ENCODE measurements at places on chromosomes 2 and 18.
A peak's percentile ranks its signal among the peaks of the same experiment; 100 is the strongest.

GRCh38 chr18:76195601-76196000 lies 299.4 kb downstream of the ZNF516 start:
- no peak for DNase-seq

DNA sequence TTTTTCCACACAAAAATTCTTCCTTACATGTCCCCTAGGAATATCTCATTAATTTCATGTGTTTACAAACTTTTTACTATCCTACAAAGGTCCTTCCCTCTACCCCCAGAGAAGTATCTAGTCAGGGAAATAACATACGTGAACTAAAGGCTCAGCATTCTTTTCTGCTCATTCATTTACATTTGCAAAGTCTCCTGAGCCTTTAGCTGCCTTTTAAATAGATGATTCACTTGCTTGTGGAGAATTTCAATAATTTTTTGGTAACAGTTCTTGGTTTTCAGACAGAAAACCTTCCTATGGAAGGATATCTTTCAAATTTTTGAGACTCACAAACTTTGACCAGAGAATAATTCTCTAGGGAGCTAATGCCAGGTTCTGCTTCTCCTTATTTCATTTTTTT lies 81.5 kb upstream of the RMDN2 start:
- DNase-seq = no peak

- no peak for DNase-seq
Observed at GRCh38 chr2:16791496-16791895, 125.9 kb upstream of the CYRIA start.

- DNase-seq = no peak
Observed at GRCh38 chr2:51000849-51001617, 30.9 kb downstream of the NRXN1 start.

DNA sequence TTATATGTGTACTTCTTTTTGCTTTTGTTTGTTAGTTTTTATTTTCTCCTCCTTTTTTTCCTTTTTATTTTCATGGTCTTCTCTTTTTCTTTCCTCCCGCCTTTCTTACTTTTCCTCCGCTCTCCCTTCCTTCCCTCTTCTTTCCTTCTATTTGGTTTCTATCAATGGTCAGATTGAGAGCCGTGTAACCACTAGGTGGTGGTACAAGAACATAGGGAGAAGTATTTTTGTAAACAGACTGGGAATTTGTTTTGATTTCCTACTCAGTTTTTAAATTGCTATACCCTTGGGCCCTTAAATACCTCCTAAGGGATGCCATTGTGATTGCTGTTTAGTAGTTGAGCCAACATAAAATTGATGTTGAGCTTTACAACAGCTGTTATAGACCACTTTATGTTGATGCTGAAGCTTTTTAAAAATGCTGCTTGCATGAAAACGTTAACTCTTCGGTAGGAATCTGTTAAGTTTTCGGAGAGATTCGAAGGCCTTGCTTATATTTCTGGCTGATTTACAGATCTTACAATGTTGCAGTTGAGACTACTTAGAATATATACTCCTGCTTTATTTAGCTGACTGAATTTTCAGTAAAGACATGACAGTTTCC lies 124.2 kb downstream of the UBE2E3 start:
- DNase-seq = no peak

- no peak for DNase-seq
Observed at GRCh38 chr2:230697676-230698075, 15.0 kb upstream of the CAB39 start.

GRCh38 chr18:26406854-26407517 lies 141.4 kb downstream of the KCTD1 start:
- no peak for DNase-seq

- no peak for DNase-seq
Observed at GRCh38 chr18:26853401-26853800, 12.1 kb downstream of the AQP4 start.

- DNase-seq = no peak
Observed at GRCh38 chr18:23281626-23282436, 146.5 kb downstream of the CABLES1 start.

- DNase-seq = no peak
Observed at GRCh38 chr18:58691256-58691655, 20.0 kb downstream of the MALT1 start.

DNA sequence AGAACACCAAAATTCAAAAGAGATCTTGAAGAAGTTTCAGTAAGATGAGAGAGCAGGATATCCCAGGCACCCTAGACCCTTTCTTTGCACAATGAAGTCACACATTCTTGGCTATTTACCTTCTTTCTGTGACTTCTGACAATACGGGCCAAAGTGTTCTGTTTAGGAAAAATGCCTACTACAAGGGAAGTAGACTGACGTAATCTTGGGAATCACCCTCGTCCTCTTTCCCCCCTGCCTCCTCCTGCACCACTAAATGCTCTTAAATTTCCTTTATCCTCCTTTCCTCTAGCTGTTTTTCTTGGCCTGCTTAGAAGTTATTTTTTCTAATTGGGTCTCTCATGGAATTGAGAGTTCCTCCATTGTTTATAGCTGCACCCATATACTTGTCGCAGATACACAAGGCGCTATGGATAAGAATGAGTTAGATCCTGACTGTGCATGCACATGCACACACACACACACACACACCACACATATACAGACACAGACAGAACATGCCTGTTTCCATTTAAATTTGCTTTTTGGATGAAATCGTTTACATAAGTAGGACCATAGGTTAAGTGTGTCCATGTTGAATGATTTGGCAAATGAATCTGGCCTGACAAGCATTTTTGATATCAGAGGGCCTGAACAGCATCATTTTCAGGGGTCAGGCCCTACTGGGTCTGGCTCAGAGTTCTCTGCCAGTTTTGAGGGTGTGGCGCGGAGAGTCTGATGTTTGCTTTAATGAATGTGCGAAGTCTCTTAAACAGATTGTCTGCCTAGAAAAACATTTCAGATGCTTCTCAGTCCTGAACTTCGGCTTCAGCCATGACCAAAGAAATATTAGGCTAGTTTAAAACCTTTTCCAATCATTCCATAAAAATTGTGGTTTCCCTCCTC lies 131.9 kb upstream of the NT5C1B start:
- no peak for DNase-seq

- no peak for DNase-seq
Observed at GRCh38 chr2:62458206-62458641, 47.8 kb downstream of the TMEM17 start.

DNA sequence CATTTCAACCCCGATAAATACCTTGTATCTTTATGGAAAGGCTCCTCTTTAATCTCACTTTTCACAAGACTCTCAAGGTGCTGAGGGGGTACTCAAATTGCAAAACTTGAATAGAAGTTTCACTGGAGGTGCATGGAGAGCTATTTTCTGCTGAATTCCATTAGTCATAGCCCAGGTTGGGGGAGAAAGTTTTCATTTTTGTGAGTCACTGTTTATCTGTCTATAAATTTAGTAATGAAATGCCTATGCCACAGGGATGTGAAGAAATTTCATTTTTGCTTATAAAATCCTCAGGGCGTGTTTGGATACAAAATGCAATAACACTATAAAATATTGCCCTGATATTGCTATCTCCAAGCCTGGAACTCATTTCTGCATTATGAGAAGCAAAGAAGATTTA lies 346.3 kb downstream of the LRATD1 start:
- DNase-seq = no peak

- no peak for DNase-seq
Observed at GRCh38 chr2:56666777-56667176, 483.0 kb downstream of the CCDC85A start.

- no peak for DNase-seq
Observed at GRCh38 chr2:71778514-71778913, 325.2 kb downstream of the DYSF start.

DNA sequence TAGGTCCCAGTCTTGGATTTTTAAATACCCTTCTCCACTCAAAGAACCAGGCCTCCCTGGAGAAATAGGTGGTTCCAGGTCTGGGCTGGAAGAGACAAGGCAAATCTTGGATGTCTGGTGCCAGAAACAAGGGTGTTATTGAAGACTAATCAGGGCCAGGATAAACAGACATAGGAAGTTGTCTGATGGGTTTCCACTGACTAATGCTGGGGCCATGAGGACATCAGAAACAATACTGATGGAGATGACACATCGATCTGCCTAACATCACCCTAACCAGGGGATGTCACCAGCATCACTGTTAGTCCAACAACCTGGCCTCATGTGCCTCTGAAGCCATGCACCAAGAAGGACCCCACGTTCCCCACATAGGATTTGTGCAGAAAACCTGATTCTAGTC lies 42.5 kb upstream of the GLI2 start:
- DNase-seq = no peak

- peak; percentile 41 for DNase-seq
Observed at GRCh38 chr2:96344011-96344410, 8.4 kb downstream of the NCAPH start.

DNA sequence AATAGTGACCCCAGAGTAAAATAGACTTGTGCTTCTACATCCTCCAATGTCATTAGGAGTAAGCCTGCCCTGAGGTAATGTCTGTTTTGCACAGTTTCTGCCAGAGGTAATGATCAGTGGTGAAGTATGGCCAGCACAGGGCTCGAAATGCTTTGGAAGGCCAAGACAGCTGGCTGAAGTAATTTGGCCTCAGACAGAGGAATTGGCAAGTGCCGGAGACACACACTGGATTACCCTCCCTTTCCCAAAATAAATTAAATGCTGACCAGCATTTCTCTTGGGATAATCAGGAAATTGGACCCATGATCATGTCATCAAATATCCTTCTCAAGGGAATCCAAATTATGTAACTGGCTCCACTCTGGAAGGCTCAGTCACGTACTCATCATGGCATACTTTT lies 379.0 kb upstream of the CHST9 start:
- no peak for DNase-seq

DNA sequence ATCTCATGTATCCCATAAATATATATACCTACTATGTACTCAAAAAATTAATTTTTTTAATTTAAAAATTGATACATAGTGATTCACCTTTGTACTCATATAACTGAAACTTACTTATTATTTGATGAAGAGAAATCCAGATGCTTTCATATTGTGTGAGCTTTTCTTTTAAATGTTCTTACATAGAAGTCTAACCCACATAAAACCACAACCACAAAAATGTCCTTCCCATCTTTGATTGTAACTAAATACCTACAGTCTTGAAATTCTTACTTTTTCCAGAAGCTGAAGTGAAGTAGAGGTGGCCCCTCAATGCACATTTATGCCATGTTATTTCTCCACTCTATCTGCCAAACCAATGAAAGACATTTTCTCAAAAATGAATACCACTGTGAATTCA lies 117.9 kb upstream of the COL5A2 start:
- no peak for DNase-seq

- DNase-seq = no peak
Observed at GRCh38 chr18:58682429-58683069, 11.3 kb downstream of the MALT1 start.

DNA sequence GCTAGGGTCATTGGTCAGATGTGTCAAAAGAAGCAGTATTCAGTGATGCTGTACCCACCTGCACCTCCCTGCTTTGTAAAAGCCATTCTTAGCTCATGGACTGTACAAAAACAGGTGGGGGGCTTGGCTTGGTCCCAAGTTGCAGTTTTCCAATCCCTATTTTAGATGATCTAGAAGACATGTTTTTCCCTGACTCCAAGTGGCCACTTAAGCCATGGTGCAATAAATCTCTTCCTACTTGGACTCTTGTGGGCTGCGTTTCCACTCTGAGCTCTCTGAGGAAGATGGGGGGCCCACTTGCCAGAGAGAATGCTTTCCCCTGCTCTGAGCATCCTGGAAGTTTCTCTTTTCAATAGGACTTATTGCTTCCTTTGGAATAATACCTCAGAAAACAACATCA lies 57.0 kb upstream of the SPP2 start:
- DNase-seq = no peak

GRCh38 chr2:119338826-119339561 lies 27.6 kb downstream of the C2orf76 start:
- peak; percentile 4 for DNase-seq

GRCh38 chr2:219572237-219573001 lies at the start of gene INHA:
Gene INHA, plus strand, starts transcription at chr2:219572310. Its CDS starts 65 bp downstream, at chr2:219572375.
- DNase-seq = no peak

GRCh38 chr2:3911882-3912455 lies 208.6 kb downstream of the DCDC2C start:
- DNase-seq = no peak
